Erythroblast (primary cell): ENCODE measurements at places on chromosomes 6 and 20.

- no peak for DNase-seq
Observed at GRCh38 chr20:49549801-49550551, 18.0 kb downstream of the PTGIS start.

- DNase-seq, result no peak
Observed at GRCh38 chr6:53984581-53984980, 126.7 kb upstream of the MLIP start.

DNA sequence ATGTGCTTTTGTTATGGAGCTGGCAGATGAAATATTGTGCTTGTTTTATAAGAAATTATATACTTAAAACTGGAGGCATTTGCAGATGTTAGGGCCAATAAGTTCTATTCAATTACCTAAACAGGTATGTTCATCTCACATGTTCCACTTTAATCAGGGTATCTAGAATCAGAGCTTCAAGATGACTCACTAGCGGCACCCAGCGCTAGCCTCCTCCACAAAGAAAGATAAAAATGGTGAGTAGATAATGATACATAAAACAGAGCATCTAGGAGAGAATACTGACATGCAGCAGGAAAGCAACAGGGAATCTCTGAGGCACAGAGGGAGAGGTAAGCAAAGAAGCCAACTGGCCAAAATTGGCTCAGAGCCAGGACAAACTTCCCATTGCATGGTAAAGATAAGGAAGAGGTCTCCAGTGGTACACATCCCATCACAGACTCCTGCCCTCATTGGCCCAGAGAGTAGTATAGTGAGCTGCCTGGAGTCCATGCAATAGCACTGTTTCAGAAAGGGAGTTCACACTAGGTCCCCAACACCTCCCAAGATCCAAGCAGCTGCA is 200.7 kb upstream of the SPTLC3 start:
- no peak for DNase-seq

GRCh38 chr6:24959319-24959718 is 23.6 kb upstream of the RIPOR2 start:
- no peak for DNase-seq

GRCh38 chr6:69005199-69005598 is 370.1 kb downstream of the ADGRB3 start:
- no peak for DNase-seq

- no peak for DNase-seq
Observed at GRCh38 chr6:46453741-46454316, 37.4 kb downstream of the RCAN2 start.

GRCh38 chr6:127300411-127300810 is 33.7 kb downstream of the RNF146 start:
- DNase-seq, result no peak

- DNase-seq, result peak; percentile 45
Observed at GRCh38 chr20:59598625-59599310, 5.6 kb upstream of the PHACTR3 start.

- DNase-seq, result peak; percentile 35
Observed at GRCh38 chr6:41967312-41968287, 26.0 kb upstream of the CCND3 start.

DNA sequence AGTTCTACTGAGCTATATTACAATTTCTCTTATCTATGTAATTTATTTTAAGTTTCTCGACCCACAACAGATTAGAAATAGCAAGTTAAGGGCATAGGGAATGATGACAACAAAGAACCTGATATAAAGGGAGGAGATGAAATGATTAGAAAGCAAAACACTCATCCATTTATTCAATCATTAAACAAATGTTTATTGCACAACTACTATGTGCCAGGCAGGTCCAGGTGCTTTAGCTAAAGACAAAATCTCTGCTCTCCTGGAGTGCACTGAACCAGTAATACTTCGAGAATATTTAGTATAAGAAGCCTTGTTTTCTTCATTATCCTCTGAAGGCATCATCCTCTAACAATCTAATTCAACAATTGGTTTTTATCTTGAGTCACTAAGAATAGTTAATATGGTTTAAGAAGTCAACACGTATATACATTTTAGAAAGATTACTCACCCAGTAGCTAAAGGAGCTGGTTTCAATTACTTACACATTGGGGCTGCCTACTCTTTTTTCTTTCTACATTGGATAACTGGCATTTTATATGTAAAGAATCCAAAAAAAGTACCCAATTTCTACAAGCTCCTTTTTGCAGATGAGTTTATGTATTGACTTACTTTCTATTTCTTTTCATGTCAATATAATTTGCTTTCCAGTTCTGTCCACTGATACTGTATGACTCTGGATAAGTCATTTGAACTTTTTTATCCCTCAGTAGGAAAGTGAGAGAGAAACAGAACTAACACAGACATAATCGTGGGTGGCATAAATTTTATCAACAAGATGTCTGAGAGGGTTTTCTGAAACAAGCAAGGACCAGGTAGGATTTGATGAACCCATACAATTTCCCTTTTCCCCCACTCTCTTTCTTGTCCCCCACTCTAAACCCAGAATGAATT is 312.6 kb downstream of the CLIC5 start:
- DNase-seq, result no peak

- DNase-seq, result no peak
Observed at GRCh38 chr6:166830891-166831363, 125.4 kb downstream of the RNASET2 start.

DNA sequence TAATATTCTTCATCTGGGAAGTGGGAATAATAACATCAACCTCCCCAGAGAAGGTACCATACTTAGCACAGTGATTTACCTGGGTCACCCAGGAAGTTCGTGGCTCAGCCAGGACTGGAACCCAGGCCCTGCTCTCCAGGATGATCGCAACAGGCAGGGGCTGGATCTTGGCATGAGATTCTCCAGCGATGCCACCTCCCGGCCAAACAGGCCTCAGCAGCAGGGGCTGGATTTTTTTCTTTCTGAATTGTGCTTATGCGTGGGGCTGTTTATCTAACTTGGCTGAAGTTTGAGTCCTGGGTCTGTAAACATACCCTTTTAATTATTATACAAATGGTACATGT is 129.5 kb upstream of the PTPN1 start:
- peak; percentile 23 for DNase-seq

DNA sequence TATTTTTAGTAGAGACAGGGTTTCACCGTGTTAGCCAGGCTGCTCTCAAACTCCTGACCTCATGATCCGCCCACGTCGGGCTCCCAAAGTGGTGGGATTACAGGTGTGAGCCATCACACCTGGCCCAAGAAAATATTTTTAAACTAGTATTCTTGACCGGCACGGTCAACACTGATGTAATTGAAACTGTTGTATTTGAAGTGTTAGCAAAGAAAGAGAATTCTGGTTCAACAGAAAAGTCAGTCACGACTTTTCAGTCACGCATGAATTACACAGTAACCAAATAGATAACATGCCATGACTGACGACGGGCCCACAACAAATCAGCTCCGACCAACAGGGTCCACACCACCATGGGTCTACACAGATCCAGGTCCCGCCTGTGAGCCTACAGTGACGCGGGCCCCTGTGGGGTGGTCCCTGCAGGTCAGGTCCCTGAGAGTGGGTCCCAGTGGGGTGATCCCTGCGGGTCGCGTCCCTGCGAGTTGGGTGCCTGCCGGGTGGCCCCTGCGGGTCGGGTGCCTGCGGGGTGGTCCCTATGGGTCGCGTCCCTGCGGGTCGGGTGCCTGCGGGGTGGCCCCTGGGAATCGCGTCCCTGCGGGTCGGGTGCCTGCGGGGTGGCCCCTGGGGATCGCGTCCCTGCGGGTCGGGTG is 1.0 kb downstream of the GMEB2 start:
- DNase-seq, result peak; percentile 62

- DNase-seq, result no peak
Observed at GRCh38 chr20:16437387-16437996, 135.8 kb downstream of the KIF16B start.

- no peak for DNase-seq
Observed at GRCh38 chr6:139640921-139641320, 266.5 kb upstream of the CITED2 start.

GRCh38 chr6:150470960-150471665 is 102.3 kb downstream of the IYD start:
- no peak for DNase-seq

DNA sequence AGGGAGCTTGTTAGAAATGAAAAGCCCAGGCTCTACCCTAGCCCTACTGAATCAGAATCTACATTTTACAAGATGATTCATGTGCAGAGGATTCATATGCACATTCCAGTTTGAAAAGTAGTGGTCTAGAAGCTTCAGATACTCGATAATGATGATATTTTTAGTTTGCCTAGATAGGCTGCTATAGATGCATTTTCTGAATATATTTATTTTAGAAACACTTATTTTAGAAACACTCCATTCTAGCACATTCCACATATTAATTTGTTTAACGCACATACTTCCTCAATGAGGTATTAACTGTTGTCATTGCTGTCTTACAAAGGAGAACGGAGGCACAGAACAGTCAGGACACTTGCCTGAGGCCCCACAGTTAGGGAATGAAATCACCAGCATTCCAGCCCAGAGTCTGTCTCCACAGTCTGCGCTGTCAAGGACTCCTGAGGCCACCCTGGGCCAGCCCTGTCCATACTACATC is 64.4 kb downstream of the SNAP25 start:
- DNase-seq, result no peak

DNA sequence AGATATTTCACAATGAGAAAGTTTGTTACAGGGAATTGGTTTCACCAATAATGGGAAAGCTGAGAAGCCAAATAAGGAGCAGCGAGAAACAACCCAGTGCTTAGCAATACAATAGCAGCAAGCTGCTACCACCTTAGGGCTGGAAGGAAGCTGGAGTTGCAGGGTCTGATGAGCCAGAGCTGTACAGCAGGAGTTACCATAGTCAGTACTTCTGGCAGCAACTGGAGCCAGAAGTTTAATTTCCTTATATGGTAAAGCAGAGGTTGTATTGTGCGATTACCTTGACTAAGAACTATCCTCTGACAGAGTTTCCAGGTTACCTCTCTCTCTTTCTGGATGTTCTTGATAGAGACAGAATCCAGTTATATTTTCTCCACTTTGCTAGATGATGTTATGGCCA is 137.1 kb upstream of the OLIG3 start:
- DNase-seq, result no peak

DNA sequence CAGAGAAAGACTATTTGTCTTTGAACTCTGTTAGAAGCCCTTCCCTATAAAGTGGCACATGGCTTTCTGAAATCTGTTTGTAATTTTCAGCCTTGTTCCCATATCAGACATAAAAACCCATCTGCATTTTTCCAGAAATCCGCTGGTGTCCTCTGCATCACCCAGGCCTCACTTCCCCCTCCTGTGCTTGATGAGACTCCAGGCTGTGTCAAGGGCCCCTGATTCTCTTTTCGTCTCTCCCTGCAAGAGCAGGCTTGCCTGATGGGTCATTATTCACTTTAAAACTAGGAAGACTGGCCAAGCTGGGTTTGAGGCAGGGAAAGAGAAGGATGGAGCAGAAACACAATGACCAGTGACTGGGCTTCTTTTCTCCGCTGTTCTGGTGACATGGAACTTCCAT is 10.6 kb upstream of the PROKR2 start:
- DNase-seq, result no peak

GRCh38 chr20:63178889-63179686 is 36.8 kb downstream of the YTHDF1 start:
- DNase-seq, result peak; percentile 28

DNA sequence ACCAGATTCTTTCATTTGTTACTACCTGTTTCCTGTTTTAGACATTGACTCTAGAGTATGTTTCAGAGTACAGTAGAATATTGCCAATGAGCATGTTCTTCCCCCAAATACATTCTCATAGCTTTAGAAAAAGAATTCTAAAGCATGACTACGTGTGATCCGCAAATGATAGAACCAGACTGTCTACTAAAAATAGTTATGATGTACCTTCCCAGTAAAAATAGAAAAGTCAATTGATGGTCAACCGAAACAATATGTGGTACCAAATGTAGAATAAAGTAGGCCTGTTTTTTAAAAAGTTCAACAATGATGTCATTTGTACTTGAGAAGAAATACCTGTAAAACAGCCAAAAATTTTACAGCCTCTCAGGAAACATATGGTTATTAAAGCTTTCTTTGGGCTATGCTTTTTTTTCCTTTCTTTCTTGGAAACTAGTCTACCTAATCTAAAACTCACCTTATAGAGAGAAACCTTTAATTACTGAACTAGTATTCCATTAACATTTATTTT is 130.1 kb upstream of the MTHFD1L start:
- no peak for DNase-seq

GRCh38 chr20:2171266-2171790 is 69.7 kb downstream of the STK35 start:
- DNase-seq, result no peak

DNA sequence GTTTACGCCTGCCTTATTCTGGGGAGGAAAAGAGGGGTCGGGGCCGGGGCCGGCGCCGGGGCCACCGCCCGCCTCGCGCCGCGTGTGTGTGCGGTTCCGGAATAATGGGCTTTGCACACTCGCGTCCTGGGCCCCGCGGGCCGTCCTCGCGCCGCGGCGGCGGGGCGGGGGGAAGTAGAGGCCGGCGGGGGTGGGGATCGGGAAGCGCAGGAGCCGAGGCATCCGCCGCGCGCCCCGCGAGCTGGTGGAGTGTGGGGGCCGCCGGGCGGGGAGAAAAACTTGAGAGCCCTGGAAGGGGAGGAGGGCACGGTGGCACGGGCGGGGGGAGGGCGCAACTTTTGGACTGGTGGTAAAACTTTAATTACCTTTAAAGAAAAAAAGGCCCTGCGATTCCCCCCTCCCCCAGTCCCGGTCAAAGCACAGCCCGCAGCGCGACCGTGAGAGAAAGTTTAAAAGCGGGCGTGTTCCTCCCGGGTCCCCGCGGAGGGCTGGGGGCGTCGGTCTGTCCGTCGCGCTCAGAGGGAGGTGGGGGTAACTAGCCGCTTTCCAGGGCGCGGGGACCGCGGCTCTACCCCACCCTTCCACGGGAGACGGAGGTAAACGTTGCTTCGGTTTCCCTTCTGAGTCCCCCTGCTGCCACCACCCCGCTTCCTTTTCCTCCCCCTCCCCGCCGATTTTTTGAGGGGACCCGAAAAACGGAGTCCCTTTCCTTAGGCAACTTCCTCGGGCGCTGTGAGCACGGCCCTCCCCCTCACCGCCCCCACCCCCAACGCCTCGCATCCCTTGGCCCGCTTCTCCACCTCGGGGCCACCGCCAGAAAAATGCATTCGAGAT is 1.9 kb downstream of the L3MBTL3 start:
- DNase-seq, result peak; percentile 51

- DNase-seq, result peak; percentile 63
Observed at GRCh38 chr6:13712599-13712898, 914 bp upstream of the RANBP9 start.

DNA sequence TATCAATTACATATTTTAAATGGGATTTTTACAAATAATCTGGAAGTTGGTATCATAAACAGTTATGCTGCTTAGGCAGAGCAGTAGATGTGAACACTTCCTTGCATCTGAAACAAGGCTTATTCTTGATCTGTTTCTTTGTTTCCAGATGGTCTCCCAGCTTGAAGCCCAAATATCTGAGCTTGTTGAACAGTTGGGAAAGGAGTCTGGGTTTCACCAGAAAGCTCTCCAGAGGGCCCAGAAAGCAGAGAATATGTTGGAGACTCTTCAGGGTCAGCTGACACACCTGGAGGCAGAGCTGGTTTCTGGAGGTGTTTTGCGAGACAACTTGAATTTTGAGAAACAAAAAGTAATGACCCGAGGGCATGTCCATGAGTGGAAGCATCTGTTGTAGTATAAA is 91.9 kb downstream of the CCDC170 start:
- DNase-seq, result no peak

- no peak for DNase-seq
Observed at GRCh38 chr6:19759117-19759880, 77.9 kb upstream of the ID4 start.
